ENCODE measurements at places on chromosomes 16 and 17.

DNA sequence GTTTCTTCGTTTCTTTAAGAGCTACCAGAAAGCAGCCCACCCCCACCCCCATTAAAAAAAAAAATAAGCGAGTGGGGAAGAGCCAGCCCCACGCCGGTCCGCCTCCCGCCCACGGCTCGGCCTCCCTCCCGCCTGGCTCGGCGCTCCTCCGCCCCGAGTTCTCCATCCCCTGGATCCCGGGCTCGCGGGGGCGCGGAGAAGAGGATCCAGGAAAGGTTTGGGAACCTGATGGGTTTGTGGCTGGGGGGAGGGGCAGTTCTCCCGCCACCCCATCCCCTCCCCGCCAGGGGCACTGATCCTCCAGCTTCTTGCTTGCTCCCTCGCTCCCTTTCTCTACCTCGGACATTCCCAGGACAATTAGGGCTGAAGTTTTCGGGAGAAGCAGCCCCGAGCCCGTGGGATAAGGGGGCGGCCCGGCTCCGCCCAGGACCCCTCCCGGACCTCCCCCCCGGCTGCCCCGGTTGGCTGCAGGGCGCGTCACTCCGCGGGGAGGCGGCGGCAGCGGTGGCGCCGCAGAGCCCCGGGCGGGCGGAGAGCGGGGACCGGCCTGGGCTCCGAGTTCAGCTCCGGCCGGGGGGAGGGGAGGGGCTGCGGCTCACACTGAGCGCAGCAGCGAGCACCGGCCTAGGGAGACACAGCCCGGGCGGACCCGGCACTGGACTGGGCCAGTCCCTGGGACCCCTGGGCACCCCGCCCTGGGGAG is 1.0 kb upstream of the SALL1 start:
- peak; percentile 83 for DNase-seq

GRCh38 chr17:68676856-68677255 is 75.7 kb upstream of the FAM20A start:
- no peak for DNase-seq

- no peak for DNase-seq
Observed at GRCh38 chr17:33369149-33369548, 76.1 kb upstream of the ASIC2 start.

- no peak for DNase-seq
Observed at GRCh38 chr16:73629011-73629410, 581.1 kb upstream of the ZFHX3 start.

DNA sequence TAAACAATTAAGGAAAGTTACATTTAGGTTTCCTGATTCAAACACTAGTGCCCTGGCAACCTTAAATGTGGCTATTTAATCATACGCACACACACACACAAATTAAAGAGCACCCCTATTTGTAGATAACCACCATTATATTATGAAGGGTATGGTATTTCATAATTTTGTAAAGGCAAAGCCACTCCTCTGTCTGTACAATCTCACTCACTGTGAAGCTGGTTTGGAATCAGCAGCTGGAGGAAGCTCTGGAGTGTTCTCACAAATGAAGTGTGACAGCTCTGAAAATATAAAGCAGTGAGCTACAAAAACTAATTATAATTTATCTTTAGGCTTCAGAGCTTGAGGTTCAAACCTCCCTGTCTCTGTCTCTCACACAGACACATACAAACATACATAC is 57.9 kb upstream of the KCNJ16 start:
- DNase-seq = no peak

DNA sequence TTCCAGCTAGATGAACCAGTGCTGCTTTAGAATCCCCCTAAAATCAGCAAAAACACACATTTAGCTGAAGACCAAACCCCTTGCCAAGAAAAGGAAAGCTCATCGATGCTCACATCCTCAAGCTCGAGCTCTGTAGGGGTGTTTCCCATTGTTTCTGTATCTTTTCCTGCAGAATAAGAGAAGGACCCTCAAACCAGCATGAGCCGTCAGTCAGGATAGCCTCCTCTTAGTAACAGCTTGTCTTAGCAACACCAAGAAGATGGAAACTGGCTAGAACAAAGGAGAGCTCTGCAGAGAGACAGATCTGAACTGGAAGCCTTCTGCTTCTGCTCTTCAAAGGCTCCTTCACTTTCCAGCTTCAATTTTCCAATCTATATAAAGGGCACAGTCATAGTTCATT is 32.0 kb downstream of the VAT1L start:
- no peak for DNase-seq

DNA sequence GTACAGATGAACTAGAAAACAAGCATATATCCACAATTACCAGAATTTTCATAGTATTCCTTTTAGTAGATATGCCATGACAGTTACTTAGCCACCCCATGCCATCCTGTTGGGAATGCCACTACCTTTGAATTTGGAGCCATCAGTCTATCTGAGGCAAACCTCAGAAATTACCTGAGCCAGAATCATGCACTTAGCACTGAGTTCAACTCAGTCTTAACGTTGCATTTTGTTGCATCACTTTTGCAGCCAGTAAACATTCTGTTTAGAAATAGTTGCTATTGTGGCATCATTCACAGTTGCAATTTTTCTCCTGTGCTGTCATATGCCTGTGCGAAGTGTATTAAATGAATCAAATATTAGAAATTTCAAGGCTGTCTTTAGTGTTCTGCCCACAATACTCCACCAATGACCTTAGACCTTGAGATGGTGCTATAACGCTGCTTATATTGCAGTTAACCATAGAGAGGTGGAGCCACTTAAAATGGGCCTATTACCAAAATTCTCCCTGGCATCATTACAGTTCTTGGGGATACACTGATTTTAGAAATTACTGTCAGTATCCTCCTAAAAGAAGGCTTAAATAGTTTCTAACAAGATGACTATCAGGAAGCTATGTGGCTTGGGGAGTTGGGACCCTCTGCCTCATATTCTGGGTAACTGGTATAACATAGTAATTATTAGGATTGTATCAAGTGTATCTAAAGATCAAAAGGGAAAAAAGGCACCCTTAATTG is 11.1 kb downstream of the PTRH2 start:
- DNase-seq = no peak
